ENCODE measurements at places on chromosomes 12 and 14. TPM values are rescaled to one million over a fixed set of nuclear protein-coding genes. Genes with fewer than 3 reads are reported as not detected.

Gene FBXO21
- 54.1 TPM for total RNA-seq

- peaks cover 20% of the 10 kb centered on the region for H3K4me1 ChIP-seq
- peak overlapping the region; percentile 53 for H3K27ac ChIP-seq
- H3K36me3 ChIP-seq = peaks cover 10% of the 10 kb centered on the region
- H3K27me3 ChIP-seq = no peaks in the 10 kb centered on the region
Observed at GRCh38 chr14:104751539-104752422, 1.2 kb upstream of the SIVA1 start.

GRCh38 chr14:51716610-51717009, 64.9 kb downstream of the FRMD6 start:
- H3K36me3 ChIP-seq = peaks cover 16% of the 10 kb centered on the region
- H3K27me3 ChIP-seq = no peaks in the 10 kb centered on the region
- DNase-seq = no peak
- no peak overlapping the region for H3K27ac ChIP-seq

DNA sequence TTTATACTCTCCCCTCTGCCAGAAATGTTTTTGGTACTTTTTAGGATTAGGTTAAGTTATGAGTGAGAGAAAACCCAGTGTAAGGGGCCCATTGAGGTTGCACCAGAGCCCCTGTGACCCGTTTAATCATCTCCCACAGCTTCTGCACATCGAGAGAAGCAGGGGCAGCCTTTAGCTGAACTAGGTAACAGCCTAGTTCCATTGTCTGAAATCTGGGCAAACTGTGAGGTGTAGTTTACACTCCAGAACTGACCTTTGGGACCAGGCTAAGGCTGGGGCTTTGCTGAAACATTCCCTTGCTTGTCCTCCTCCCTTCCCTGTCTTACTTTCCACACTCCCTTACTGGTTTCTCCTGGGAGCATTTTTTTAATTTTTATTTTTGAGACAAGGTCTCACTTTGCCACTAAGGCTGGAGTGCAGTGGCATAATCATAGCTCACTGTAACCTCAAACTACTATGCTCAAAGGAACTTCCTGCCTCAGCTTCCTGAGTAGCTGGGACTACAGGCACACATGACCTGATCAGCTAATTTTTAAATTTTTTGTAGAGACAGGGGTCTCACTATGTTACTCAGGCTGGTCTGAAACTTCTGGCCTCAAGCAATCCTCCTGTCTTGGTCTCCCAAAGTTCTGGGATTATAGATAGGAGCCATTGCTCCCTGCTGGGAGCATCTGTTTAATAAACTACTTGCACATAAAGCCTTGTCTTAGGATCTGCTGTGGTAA, 25.9 kb upstream of the DHRS2 start:
- H3K4me1 ChIP-seq = no peaks in the 10 kb centered on the region
- 0 out of 2 replicates have a peak, but pooled peaks cover 2% of the 10 kb centered on the region for H3K27me3 ChIP-seq
- no peak for DNase-seq
- no peak overlapping the region for H3K4me3 ChIP-seq
- no peaks in the 10 kb centered on the region for H3K36me3 ChIP-seq

DNA sequence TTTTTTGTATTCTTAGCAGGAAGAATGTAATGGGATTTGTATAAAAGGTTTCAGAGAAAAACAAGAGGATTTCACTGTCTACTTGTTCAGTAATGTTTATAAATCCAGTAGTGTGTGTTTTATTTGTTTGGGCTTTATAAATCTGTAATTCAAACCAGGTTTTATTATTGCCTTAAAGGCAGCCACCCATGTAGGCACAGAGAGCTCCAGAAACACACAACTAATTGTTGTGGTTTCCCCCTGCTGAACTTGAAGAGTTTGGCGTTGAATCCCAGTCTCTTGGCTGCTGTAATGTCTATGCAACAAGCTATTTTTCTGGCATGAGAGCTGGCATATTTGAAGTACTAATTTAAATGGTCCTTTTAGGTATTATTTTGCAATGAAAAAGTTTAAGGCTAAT, 63.4 kb upstream of the SLCO1C1 start:
- peaks cover 26% of the 10 kb centered on the region for H3K4me1 ChIP-seq
- H3K27ac ChIP-seq = no peak overlapping the region
- no peaks in the 10 kb centered on the region for H3K27me3 ChIP-seq

Gene LYZ
- total RNA-seq = 0.10 TPM

- H3K27me3 ChIP-seq = no peaks in the 10 kb centered on the region
- H3K4me1 ChIP-seq = 0 out of 2 replicates have a peak, but pooled peaks cover 5% of the 10 kb centered on the region
- no peak overlapping the region for H3K27ac ChIP-seq
- no peak overlapping the region for H3K4me3 ChIP-seq
- peaks cover 15% of the 10 kb centered on the region for H3K36me3 ChIP-seq
Observed at GRCh38 chr12:103811791-103812190, 29.2 kb downstream of the NT5DC3 start.
